ENCODE measurements at places on chromosomes 2 and 18. TPM values are rescaled to one million over a fixed set of nuclear protein-coding genes. Genes with fewer than 3 reads are reported as not detected.

Gene PHOSPHO2
- total RNA-seq = 1.2 TPM

Gene IL36G
- not detected for total RNA-seq

Gene PFN4
- total RNA-seq = not detected

Gene VWA3B
- total RNA-seq = not detected

Gene COL4A3
- 8.3 TPM for total RNA-seq

Gene DSEL
- total RNA-seq = 30.7 TPM

Gene RAX
- total RNA-seq = not detected

Gene MYO7B
- 0.23 TPM for total RNA-seq

Gene MAP3K19
- not detected for total RNA-seq

Gene PNPT1
- total RNA-seq = 24.0 TPM

Gene ESCO1
- total RNA-seq = 11.7 TPM

Gene FAM161A
- 1.9 TPM for total RNA-seq
